ENCODE measurements at places on chromosomes 1 and 21.
A peak's percentile ranks its signal among the peaks of the same experiment; 100 is the strongest.

- no peak for DNase-seq
These were observed 7.8 kb downstream of the ERG start for GRCh38 chr21:38490411-38491020.

- DNase-seq, result no peak
These were observed 432.8 kb downstream of the KIF26B start for GRCh38 chr1:245587435-245588115.

GRCh38 chr1:245704765-245705164 is 550.0 kb downstream of the KIF26B start:
- DNase-seq, result no peak

- DNase-seq, result no peak
These were observed 14.3 kb downstream of the BTG3 start for GRCh38 chr21:17598437-17598836.

GRCh38 chr1:24961961-24962861 is 32.1 kb upstream of the RUNX3 start:
- no peak for DNase-seq

DNA sequence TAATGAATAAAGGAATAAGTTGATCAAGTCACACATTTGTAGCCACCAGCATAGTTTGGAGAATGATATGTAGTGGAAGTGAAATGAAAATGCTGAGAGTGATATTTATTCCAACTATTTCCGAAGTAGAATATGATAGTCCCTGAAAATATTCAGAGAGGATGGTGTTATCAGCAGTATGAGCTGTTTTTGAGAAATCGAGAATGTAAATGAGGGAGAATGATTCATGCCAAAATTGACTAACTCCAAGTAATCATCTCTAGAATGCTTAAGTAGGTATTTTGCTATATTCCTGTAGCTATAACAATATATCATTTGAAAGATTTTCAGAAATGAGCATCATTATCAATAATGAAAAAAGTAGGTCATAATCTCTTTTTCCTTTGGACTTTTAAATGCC is 178.9 kb downstream of the PDE4B start:
- no peak for DNase-seq

DNA sequence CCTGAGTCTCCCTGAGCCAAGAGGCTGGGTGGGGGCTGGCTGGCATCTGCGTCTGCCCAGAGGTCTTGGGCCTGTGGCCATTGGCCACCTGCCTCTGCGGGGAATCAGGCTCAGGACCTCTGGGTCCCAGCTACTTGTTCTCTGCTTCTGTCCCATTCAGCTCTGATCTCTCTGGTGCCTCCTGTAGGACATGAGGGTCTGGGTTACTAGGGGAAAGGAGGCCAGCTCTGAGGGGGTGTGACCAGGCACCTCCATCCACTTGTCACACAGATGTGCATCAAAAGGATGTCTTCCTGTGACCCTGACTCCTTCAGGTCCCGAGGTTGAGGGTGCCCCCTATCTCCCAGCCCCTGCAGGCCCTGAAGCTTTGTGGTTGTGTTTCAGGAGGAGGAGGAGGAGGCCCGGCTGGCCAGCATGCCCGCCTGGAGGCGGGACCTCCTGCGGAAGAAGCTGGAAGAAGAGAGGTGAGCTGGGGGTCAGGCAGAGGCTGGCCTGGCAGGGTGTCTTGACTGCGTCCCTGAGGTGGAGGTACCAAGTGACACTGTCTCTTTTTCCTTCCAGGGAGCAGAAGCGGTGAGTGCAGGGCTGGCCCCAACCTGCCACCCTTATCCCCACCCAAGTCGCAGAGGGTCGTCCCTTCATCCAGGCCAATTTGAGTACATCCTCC is 9.0 kb downstream of the TNFRSF25 start:
- no peak for DNase-seq

GRCh38 chr1:201254625-201255478 is 28.5 kb upstream of the PKP1 start:
- DNase-seq, result peak; percentile 76

DNA sequence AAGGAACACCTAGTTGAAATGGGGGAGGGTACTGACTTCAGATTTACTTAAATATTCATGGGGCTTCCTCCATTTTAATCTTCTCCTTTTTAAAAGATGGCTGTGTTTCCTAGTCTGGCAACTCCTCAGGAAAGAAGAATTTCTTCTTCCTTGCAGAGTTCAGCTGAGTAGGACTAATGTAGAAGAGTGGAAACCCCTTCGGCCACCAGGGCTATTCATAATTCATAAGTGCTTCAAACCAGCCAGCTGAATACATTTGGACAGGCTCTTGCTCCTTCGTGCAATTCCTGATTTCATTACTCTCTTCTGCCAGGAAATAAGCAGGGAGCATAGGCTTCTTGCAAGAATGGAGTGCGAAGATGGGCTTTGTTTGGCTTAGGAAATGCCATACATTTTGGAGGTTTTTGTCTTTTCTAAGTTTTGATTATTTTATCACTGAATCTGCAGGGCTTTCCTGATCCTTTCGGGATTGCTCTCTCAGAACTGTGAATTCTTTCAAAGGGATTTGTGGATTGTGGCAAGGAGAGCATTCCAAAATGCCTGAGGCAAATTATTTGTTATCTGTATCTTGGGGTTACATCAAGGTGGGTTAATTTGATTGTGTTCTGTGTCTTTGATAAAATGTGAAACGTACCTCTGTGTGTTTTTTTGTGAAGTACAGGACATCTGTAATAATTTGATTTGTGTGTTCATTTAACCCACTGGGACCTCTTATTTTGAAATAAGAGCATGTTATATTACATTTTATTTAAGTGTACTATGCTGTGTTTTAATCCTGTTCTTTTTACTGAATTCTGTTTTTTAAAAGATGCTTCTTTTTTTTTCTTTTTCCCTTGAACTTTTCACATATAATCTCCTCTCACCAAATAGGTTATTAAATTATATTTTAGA is 179.4 kb upstream of the SGIP1 start:
- no peak for DNase-seq

GRCh38 chr21:27448960-27449359 is 482.1 kb upstream of the ADAMTS5 start:
- no peak for DNase-seq

- peak; percentile 33 for DNase-seq
These were observed 26.2 kb downstream of the EXTL2 start for GRCh38 chr1:100868364-100868995.

GRCh38 chr1:211736351-211736915 is 61.0 kb upstream of the NEK2 start:
- no peak for DNase-seq

DNA sequence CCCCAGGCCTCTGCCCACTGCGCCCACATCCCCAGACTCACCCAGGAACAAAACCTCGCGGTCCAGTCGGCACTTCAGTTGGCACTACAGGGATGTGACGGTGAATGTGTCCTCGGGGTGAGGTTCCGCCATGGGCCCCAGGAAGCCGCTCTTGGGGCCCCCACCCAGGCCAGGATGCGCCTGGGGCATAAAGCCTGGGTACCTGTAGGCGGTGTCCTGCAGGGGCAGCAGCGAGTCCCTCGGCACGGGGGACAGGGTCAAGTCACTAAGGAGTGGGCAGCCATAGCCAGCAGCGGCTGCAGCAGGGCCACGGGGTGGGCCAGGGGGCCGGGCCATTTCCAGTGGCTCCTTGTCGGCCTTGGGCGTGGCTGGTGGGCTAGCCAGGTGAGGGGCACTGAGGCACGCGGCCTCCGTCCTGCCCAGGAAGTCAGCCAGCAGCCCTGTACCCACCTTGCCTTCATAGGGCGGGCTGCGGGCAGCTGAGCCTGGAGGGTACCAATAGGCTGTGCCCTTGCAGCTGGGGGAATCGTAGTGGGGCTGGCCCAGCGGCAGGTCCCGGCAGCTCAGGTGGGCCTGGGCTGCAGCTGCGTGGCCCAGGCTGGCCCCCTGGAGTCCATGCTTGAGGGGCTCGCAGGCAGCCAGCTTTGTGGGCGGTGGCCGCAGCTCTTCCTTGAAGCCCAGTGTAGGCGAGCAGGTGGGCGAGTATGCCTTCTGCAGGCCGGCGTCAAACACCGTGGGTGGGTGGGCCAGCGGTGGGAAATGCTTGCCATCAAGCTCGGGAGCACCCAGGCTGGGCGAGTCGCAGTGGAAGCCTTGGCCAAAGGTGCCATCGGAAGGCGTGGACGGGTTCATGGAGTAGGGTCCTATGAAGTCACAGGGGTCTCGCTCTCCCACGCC is 56.5 kb downstream of the AHDC1 start:
- no peak for DNase-seq

GRCh38 chr1:43651188-43651587 is 1.2 kb downstream of the KDM4A start:
- no peak for DNase-seq

GRCh38 chr21:27246741-27247140 is 279.9 kb upstream of the ADAMTS5 start:
- DNase-seq, result no peak

GRCh38 chr1:182783068-182783467 is 6.5 kb upstream of the NPL start:
- no peak for DNase-seq

- no peak for DNase-seq
These were observed 743.2 kb upstream of the RGS18 start for GRCh38 chr1:191414981-191415640.

- no peak for DNase-seq
These were observed 22.0 kb downstream of the CNST start for GRCh38 chr1:246588159-246588721.

DNA sequence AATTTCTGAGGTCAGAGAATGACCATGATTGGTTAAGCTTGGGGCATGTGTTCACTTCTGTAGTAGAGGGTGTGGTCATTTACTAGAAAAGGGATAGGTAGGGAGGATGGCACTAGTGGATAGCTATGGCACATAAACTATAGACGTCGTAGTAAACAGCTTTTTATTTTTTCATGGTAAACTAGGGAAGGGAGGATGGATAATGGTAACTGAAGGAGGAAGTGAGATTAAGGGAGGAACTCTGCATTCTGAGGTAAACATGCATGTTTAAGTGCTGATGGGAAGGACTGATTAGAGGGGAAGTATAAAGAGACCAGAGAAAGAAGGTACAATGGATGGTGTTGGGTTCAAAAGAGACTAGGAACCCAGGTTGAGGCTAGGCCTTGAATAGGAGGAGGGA is 26.9 kb downstream of the PTGS2 start:
- no peak for DNase-seq

- no peak for DNase-seq
These were observed 22.7 kb upstream of the IFNAR1 start for GRCh38 chr21:33302055-33302454.

GRCh38 chr1:114274621-114275317 is 121.1 kb upstream of the SYT6 start:
- DNase-seq, result no peak

- no peak for DNase-seq
These were observed 12.5 kb upstream of the UBR4 start for GRCh38 chr1:19222573-19222972.

DNA sequence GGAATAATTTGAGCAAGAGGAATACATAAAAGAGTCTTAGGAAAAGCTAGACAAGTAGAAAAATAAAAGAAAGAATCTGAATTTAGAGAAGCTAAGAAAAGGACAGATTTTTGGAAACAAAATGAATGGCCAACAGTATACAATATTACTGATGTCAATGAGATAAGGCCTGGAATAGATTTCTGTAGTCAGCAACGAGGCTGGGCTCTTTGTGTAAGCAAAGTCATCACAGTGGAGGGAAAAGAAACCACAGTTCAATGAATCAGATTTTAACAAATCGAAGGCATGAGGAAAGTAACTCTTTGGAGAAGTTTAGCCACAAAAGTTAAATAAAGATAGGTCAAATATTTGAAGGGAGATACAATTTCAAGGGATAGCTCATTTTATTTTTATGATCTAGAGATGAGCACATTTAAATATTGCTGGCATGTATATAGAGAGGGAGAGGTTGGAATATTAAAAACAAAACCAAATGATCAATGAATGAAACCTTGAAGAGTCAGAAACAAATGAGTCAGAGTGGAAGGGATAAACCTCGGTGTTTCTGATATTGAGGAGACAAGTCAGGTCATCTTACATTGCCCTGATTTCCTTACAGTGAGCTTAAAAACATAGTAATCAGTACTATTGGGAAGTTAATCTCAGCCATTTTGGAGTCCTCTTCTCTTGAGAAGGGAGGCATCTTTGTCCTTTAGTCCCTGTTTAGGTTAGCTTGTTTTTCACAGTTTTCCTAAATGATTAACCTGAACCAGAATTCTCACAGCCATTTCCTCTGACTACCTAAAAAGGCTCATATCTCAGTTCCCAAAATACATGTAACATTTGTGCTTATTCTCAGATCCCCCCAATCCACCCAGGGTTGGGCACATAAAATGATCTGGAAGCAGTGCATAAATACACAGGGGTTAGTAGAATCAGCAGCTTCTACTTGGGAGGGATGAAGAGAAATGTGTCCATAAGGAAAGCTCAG is 620.0 kb upstream of the B3GALT2 start:
- DNase-seq, result peak; percentile 50

DNA sequence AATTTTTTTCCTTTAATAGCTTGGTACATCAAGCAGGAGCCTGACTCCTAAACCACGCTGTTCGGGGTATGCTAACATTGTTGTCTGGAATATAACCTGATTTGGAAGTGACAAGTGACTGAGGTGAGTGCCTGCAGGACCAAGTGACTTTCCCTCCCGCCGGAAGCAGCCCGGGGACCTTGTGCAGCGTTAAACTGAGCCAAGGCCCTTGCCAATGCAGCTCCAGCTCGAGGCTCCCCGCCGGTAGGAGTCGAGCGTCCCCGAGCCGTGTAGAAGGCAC is 716 bp upstream of the MTARC1 start:
- no peak for DNase-seq

- DNase-seq, result no peak
These were observed 171.2 kb downstream of the LMX1A start for GRCh38 chr1:165185161-165185889.

- DNase-seq, result no peak
These were observed 335.6 kb downstream of the LRRIQ3 start for GRCh38 chr1:73862355-73862754.

GRCh38 chr1:3312898-3313575 is 141.4 kb upstream of the ARHGEF16 start:
- DNase-seq, result peak; percentile 76

- peak; percentile 45 for DNase-seq
These were observed 2.2 kb downstream of the ELOA start for GRCh38 chr1:23745515-23745914.

DNA sequence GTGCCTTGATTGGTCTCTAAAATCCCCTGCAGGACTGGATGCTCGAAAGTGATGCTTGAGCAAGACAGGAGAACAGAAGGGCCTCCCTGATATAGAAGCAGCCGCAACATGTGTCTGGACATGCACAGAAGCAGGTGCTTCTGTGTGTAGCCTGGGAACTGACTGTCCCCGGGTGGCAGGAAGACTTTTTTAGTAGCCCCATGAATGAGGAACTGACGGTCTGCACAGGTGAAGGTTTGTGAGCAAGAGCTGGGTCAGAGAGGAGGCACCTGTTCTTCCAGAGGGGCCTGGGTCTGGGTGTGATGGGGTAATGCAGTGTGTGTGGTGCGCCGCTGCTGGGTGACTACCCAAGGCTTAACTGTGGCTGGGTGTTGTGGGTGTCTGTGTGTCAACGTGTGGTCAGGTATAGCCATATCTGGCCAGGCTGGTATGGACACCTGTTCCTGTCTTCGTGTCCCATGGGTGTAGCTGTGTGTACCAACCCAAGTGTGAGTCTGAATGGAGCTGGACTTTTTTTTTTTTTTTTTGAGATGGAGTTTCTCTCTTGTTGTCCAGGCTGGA is 39.1 kb upstream of the FOXO6 start:
- DNase-seq, result no peak

GRCh38 chr1:168373869-168374268 is 93.2 kb downstream of the TBX19 start:
- DNase-seq, result no peak

- no peak for DNase-seq
These were observed 16.8 kb upstream of the SH3GLB1 start for GRCh38 chr1:86687595-86687994.

- DNase-seq, result no peak
These were observed 340.0 kb upstream of the NFIA start for GRCh38 chr1:60742339-60742738.

Data from activated CD4-positive, alpha-beta T cell treated with anti-CD3 and anti-CD28 coated beads, Interleukin-2, Interleukin-6, amounts not matched to agents 100 ng/mL and 50 ng/mL, durations not matched to agents 16 hours and 8 hours (primary cell).